ENCODE measurements at places on chromosomes 13 and 19. TPM values are rescaled to one million over a fixed set of nuclear protein-coding genes. Genes with fewer than 3 reads are reported as not detected.

The GJB2 gene
- total RNA-seq: not detected

The GAPDHS gene
- total RNA-seq: not detected

The PABPC3 gene
- total RNA-seq: 0.05 TPM

The CGB5 gene
- total RNA-seq: not detected

The PRSS57 gene
- total RNA-seq: not detected

The ZNF850 gene
- 1.6 TPM for total RNA-seq

The ZNF790 gene
- total RNA-seq: 4.1 TPM

The KLF1 gene
- not detected for total RNA-seq

The CACNG6 gene
- 3.0 TPM for total RNA-seq

The FXYD7 gene
- total RNA-seq: not detected

The CLDN10 gene
- not detected for total RNA-seq

The FCAR gene
- total RNA-seq: not detected

The ZNF677 gene
- total RNA-seq: 28.1 TPM

The CGB2 gene
- total RNA-seq: not detected

The ZNF534 gene
- total RNA-seq: not detected

The ZNF99 gene
- total RNA-seq: not detected

The KLK3 gene
- total RNA-seq: not detected

The ERICH4 gene
- total RNA-seq: not detected

The EMC10 gene
- 121 TPM for total RNA-seq

The TICAM1 gene
- 16.7 TPM for total RNA-seq

The CGB1 gene
- not detected for total RNA-seq

The CYP4F2 gene
- total RNA-seq: not detected

The MYH14 gene
- 1.2 TPM for total RNA-seq

The TUBA3C gene
- total RNA-seq: not detected

The ZNF264 gene
- total RNA-seq: 19.7 TPM

The BBC3 gene
- total RNA-seq: 45.6 TPM

The PPP1R13L gene
- total RNA-seq: 16.2 TPM

The RINL gene
- 5.8 TPM for total RNA-seq

The KCNRG gene
- total RNA-seq: 0.19 TPM

The ZNF587B gene
- 17.7 TPM for total RNA-seq

The COX6B2 gene
- not detected for total RNA-seq

The FAM83E gene
- not detected for total RNA-seq

The FUT3 gene
- not detected for total RNA-seq

The ZIM2 gene
- total RNA-seq: not detected

The CABP5 gene
- total RNA-seq: not detected

The TEX26 gene
- not detected for total RNA-seq

The ZNF808 gene
- total RNA-seq: 7.1 TPM

The C1QTNF9 gene
- not detected for total RNA-seq

The KLF2 gene
- 5.9 TPM for total RNA-seq

The ZNF419 gene
- total RNA-seq: 4.1 TPM

The CEACAM20 gene
- not detected for total RNA-seq

The KRTDAP gene
- total RNA-seq: not detected

The SYNGR4 gene
- not detected for total RNA-seq

The MBNL2 gene
- total RNA-seq: 110 TPM

The CALR3 gene
- not detected for total RNA-seq

The YJEFN3 gene
- not detected for total RNA-seq

The SHANK1 gene
- total RNA-seq: 2.0 TPM

The NFKBIB gene
- total RNA-seq: 36.9 TPM

Data from glomerular endothelial cell (primary cell).